ENCODE measurements at places on chromosomes 6 and 20.
A peak's percentile ranks its signal among the peaks of the same experiment; 100 is the strongest.

DNA sequence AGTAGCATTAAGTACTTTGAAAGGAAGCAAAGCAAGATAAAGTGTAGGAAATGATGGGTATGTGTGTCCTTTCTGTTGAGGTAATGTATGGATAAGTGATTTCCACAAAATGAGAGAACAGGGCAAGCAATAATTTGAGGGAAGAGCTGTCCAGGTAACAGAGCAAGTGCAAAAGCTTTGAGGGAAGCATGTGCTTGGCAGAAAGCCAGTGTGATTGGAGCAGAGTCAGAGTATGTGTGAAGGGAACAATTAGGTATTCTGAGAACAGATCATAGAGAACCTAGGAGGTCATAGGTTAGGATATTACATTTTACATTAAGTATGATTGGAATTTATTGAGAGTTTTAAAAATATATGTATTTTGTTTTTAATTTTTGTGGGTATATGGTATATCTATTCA is 30.2 kb upstream of the MAN1A1 start:
- DNase-seq, result no peak

DNA sequence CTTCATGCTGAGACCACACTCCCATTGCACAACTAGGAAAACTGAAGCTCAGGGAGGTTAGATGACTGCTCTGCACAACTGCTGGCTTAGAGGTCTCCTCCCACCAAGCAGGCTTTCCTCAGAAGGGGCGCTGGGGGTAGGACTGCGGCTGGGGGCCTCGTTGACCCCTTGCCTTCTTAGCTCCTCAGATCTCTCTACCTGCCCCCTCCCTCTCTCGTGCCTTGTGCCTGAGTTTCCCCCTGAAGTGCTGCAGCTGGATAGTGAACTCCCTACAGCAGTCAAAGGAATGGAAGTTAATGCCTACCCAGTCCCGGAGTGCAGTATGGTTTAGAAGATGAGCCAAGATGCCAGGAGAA is 149.8 kb downstream of the GRM4 start:
- DNase-seq, result no peak

- DNase-seq, result no peak
Measured at GRCh38 chr20:986733-987355, 15.3 kb downstream of the RSPO4 start.

DNA sequence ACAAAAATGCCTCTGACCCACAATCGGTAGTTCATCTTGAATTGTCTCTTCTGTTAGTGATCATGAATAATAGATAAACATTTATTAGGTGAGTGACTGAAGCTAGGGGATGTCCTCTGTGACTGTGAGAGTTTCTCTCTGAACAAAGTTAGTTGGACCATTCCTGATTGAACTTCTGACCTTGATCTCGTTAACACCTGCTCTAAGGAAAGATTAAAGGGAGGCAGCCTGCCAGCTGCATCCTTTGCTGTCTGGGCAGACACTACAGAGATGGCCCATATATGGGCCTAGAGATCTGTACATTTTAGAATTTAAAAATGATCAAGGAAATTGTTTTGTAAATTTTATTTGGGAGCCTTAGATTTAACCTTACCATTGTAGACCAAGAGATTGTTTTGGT is 27.3 kb downstream of the MAPK14 start:
- DNase-seq, result no peak

DNA sequence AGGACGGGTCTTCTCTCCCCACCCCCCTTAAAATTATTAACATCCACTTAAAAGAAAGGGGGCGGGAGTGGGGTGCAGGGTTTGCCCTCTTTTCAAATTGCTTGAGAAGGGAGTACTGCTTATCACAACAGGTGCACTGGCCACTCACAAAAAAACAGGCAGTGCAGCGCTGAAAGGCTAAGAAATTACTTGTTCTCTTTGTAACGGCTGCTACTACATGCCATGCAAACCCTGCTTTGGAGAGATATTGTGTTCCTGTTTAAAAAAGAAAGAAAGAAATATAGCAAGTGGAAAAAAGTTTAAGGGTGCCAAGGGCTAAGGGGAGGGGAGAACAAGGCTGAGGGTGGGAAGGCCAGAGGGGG is 312.7 kb upstream of the JARID2 start:
- DNase-seq, result no peak

GRCh38 chr6:37943436-37944058 is 124.0 kb downstream of the ZFAND3 start:
- no peak for DNase-seq

DNA sequence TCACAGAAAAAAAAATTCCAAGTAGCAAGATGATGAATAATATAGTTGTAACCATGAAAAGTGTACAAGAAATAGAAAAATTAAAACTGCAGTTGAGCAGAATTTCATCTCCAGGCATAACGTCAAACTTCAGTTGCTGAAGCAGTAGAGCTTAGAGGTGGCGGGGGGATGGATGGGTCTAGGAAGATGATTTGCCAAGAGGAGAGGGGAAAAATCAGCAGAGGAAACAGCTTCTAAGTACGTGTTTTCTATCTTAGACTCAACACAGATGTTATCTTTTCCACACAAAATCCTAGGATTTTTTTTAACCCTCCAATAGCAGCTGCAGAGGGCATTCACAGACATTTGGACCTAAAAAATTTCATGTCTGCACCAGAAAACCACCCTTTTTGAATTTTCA is 136.0 kb downstream of the OPN5 start:
- DNase-seq, result no peak

GRCh38 chr6:106066989-106067388 is 19.1 kb upstream of the PRDM1 start:
- no peak for DNase-seq

DNA sequence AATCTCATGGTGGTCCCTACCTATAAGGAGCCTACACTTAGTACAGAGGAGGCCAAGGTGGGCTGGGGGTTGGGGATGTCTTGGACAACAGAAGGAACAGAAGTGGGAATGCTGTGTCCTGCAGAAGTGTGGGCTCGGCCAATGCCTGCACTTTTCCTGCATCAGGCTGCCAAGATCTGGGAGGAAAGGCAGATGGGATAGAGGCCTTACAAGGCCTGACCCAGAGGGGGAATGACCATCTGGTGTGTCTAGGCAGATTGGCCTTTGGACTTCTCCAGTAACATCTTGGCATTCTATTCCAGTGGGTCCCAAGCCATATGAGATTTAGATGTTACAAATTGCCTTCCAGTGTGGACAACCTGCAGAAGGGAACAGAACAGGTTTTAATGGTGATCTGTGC is 124.7 kb upstream of the GPR6 start:
- DNase-seq, result no peak

GRCh38 chr6:111709615-111710398 is 104.1 kb upstream of the TRAF3IP2 start:
- DNase-seq, result peak; percentile 89

Measured in femur (tissue), 1 donor.